ENCODE measurements at places on chromosomes 7 and 10.

DNA sequence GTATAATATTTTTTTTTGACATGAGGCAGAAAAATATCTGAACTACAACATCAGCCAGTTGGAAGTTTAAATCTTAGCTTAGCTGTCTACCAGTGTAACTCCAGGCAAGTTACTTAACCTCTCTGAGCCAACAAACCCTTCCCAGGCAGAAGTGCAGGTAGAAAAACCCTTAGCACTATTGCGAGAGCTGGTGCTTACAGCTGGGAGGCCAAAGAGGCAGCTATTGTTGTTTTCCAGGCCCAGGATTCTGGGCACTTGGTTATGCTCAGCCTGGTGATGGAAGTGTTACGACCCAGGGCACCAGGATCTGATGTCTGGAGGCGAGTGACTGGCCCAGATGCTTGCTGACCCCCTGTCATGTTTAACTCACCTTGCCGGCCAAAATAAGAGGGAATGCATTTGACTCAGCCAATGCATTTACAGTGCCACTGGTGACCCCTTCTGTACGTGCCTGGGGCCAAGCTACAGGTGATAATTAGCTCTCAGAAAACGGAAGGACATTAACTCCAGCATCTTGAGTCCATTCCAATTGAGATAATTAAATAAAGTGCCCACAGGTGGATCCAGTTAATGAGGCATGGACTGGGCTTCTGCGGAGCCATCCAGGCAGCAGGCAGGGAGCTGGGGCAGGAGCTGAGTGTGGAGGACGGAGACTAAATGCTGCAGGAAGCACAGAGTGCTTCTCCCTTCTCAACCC is 126.5 kb upstream of the HABP2 start:
- DNase-seq: peak; percentile 75

GRCh38 chr7:1438821-1439220 is 20.4 kb downstream of the MICALL2 start:
- DNase-seq: no peak

DNA sequence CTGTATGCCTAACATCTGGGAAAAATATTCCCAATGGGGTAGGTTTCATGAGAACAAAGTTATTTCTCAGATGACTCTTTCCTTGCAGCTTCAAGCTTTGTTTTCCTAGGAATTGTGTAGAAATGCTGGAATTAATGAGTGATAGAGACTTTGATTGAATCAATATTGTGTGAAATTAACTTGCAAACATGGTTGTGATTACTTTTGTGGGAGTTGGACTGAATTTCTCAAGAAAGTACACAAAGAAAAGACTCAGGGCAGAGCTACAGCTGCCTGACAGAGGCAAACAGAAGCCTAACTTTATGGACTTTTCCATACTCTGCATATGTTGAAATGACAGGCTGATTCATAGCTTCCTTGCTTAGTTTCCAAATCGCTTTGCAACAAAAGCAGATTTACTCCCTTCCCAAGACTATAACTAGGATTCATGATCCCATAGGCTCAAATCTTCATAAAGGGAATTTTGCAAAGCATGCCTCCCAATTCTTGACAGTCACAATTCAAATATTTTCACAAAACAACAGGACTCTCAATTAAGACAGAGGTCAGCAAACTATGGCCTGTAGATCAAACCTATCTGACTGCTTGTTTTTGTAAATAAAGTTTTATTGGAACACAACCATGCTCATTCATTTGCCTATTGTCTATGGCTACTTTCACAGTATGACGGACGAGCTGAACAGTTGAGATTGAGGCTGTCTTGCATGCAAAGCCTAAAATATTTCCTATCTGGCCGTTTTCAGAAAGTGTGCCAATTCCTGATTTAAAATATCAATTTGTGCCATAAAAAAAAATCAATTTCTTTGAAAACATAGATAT is 27.6 kb downstream of the NRP1 start:
- DNase-seq: no peak

- peak; percentile 59 for DNase-seq
Observed at GRCh38 chr7:105885387-105886111, 9.2 kb upstream of the ATXN7L1 start.

GRCh38 chr10:61503051-61503450 is 49.9 kb upstream of the TMEM26 start:
- DNase-seq: no peak

DNA sequence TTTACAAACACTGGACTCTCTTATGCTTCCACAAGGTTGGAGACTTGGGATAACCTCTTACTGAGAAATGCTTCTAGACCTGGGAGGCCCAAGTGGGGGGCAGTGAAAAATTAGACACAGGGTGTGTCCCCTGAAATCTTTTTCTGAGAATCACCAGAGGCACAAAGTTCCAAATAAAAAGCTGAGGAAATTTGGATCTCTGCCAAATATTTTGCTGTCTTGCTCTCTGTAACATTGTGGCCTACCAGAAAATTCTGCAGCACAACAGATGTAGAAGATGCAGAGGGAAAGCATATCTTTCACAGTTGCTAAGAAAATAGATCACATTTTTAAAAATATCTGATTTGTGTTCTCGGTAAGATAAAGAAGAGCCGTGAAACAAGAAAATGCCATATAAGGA is 849.4 kb downstream of the CCSER2 start:
- no peak for DNase-seq

DNA sequence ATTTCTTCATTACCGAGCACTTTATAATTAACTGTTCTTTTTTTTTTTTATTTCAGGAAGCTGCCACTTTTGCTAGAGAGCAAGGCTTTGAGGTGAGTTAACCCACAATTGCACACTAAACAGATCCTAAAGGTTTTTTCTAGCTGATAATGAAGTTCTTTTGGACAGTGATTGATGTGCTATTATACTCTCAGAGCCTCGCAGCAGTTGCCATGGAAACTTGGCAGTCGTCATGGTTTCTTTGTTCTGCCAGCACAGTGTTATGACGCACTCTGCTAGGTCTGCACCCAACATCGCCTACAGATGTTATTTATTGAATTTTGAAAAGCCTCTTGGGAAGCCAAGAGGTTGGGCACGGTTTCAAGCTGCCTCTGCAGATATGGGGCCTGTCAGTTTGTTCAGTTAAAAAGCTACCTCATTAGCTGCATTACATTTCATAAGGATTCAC is 237.2 kb upstream of the KAT6B start:
- peak; percentile 96 for DNase-seq

DNA sequence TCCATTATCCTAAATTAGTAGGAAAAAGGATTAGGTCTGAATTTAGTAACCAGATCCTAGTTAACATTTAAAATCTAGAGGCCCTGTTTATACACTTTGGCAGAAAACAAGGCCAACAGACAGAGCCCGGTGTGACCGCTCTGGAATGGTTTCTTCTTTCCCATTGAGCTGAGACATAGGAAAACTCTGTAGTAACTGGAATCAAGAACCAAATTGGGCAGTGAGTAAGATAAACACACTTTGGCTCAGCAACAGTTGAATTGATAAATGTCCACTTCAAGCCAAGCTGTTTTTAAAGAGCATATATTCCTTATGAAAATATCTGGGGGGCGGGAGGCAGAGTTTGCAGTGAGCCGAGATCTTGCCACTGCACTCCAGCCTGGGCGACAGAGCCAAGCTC is 343.7 kb upstream of the SEMA3A start:
- no peak for DNase-seq

DNA sequence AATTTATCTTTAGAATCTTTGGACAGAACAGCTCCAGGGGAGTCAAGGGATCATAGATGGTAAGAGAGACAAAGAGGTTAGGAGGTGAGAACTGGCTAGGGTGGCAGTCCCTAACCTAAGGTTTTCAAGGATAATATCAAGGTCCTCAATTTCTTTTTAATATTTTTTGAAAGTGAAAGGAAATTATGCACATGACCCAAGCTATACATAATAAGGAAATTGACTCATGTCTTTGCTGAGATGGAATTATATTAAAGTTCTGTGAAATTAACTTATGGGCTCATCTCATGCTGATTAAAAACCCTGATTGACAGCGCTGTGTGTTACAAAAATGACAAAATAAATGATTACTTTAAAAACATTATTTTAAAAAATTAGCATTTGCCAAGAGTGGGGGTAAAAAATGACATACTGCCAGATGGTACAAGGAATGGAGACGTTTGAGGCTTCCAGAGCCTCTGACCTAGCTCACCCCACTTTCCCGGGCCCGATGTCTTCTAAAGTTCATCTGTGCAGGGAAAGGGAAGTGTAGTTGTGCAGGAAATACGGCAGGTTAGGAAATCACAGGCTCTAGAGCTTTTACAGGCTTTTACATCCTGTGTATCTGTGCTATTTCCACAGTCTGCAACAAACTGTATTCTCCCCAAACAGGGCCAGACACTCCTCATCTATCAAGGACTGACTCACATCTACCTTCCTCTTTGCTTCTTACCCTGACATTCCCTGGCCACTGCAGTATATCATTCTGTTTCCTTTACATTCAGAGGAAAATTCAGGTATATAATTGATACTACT is 185.6 kb upstream of the PRSS58 start:
- DNase-seq: no peak

- no peak for DNase-seq
Observed at GRCh38 chr10:112689327-112690072, 242.5 kb downstream of the VTI1A start.

GRCh38 chr7:38049679-38050078 is 128.4 kb upstream of the STARD3NL start:
- no peak for DNase-seq

GRCh38 chr7:150753826-150754603 is 16.8 kb downstream of the GIMAP5 start:
- DNase-seq: peak; percentile 5

DNA sequence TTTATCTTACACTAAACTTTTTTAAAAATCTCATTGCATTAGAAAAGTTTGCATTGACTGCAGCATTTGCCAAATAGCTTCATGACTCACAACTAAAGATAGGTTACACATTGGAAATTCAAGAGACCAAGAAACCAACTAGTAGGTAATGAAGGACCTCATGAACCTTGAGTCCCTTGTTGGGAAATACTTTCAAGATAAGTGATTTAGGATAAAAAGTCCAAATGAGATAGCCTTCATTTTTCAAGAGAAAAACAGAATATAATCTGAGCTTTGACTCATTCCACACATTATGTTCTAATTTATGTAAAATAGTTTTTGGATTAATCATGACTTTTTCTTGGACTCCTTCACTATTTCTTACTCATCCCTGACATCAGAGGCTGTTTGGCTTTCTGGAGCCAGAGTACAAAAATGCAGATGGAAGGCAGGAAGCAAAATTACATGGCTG is 13.1 kb upstream of the LIPF start:
- no peak for DNase-seq

- DNase-seq: no peak
Observed at GRCh38 chr7:24974026-24974832, 5.7 kb downstream of the OSBPL3 start.

- DNase-seq: no peak
Observed at GRCh38 chr10:128930515-128930914, 536.5 kb upstream of the MGMT start.

DNA sequence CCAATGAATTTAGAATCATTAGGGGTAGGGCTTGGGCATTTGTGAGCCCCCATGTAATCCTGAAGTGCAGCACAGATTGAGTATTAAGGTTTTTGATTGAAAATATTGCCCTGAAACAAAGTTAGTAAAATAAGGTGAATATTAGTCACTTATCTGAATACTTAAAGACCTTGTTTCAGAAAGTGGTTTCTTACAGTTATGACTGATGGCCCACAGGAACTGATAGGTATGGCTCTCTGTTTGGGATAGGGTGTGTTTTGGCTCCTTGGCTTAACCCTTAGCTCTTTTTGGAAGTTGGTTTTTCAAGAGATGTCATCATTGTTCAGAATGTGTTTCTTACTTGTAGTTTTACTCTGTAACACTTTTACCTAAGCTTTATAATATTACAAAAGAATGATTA is 34.8 kb downstream of the MDFIC start:
- no peak for DNase-seq

DNA sequence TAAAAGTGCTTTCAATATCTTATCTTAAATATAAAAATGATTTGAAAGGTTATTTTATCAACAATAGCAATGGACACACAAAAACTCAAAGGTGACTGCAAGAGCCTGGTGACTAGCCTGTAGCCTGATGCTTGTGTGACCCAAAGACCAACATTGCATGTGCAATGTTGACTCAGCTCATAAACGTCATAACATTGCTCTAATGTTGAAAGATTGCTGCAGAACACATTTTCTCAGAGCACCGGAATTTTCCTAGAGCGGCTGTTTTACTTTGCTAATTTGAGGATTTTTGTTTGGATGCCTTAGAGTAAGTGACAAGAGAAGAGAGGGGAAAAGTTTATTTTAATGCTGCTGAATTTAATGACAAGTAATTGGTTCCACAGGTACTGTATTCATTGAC is 107.1 kb downstream of the RAB18 start:
- no peak for DNase-seq

GRCh38 chr10:114652402-114653368 is 5.4 kb downstream of the ABLIM1 start:
- DNase-seq: no peak

GRCh38 chr10:77565590-77566023 is 72.0 kb downstream of the KCNMA1 start:
- DNase-seq: no peak

- DNase-seq: peak; percentile 59
Observed at GRCh38 chr7:102236592-102237287, 49.9 kb upstream of the SH2B2 start.

GRCh38 chr7:29748286-29749099 is 57.8 kb upstream of the WIPF3 start:
- peak; percentile 56 for DNase-seq

DNA sequence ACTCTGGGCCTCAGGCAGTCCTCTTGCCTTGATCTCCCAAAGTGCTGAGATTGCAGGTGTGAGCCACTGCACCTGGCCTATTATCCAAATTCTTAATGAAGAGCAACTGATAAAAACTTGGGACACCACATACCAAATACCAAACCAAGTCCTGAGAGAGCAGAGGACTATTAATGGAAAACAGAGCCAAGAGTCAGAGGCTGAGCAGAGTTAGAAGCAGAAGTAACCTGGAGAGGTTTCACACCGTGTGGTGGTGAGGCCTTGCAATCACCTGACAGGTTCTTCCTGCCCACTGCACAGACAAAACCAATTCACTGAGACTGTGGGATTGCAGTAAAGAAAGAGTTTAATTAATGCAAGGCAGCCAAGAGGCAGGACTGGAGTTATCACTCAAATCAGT is 16.0 kb downstream of the SSMEM1 start:
- no peak for DNase-seq

DNA sequence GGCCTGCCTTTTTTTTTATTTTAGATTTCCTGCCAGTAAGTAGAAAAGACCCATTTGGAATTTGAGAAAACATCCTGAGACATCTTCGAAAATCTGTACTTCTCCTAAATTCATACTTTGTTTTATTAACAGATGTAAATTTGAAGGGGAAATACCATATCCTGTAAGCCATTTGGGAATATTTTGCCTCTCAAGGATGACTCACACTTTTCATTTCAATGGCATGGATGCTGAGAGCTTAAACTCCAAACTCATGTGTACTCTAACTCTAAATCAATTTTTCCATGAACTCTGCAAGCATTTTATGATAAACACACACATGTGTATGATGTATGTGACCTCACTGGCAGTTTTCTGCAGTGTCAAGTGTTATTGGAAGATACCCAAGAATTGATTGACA is 89.0 kb downstream of the SEMA3A start:
- no peak for DNase-seq

GRCh38 chr7:35420656-35421055 is 166.8 kb upstream of the TBX20 start:
- no peak for DNase-seq

GRCh38 chr10:128095027-128095752 is 31.0 kb downstream of the MKI67 start:
- DNase-seq: no peak

GRCh38 chr7:74230446-74231231 is 20.8 kb downstream of the LAT2 start:
- no peak for DNase-seq

Data from NCI-H1105 treated with DMSO at 0.1 percent for 48 hours (cell line).